ENCODE measurements at places on chromosomes 4 and X.

DNA sequence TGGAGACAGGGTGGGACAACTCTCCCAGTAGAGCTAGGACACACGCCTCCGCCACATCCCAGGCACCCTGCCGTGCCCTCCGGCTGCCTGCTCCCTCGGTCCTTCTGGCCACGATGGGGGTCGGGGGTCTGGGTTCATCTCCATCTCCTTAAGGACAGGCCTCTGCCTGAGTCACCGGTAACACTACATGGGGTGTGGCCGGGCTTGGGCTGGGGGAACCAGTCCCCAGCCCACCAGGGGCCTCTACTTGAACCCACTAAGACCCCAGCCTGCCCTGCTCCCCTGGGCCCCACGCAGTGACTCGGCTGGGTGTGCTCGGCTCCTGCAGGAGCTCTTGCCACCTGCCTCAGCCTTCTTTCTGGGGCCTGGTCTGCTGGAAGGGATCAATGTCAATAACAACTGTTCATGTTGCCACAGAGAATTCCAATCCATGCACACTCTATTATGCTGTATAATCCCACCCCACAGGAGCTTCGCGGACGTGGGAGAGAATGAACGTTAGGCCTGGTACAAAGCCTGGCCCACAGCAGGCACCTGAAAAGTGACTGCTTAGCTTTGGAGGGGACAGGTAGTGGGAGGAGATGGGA is 177.7 kb upstream of the PSAPL1 start:
- no peak for DNase-seq

GRCh38 chr4:14078326-14078725 is 450.8 kb upstream of the BOD1L1 start:
- no peak for DNase-seq

- DNase-seq, result no peak
These were observed 84.7 kb upstream of the NDST3 start for GRCh38 chr4:117949621-117950020.

- DNase-seq, result no peak
These were observed 54.4 kb downstream of the RNF150 start for GRCh38 chr4:141078871-141079270.

DNA sequence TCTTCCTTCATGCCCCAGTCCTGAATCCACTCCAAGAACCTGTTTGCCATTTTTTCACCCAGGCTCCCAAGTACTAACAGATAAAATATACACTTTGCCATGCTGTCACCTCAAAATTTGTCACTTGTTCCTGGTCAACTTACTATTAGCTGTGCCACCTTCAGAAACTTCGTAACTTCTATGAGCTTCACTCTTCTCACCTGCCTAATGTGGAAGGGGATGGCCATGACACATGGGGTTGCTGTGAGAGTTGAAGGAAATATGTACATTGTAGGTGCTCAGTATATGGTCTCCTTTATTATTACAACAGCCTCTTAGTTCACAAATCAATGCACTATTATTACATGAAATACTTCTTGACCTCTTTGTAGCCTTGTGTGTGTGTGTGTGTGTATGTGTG is 10.4 kb downstream of the TMSB4X start:
- no peak for DNase-seq

GRCh38 chr4:143091862-143092261 is 92.9 kb upstream of the USP38 start:
- DNase-seq, result no peak

DNA sequence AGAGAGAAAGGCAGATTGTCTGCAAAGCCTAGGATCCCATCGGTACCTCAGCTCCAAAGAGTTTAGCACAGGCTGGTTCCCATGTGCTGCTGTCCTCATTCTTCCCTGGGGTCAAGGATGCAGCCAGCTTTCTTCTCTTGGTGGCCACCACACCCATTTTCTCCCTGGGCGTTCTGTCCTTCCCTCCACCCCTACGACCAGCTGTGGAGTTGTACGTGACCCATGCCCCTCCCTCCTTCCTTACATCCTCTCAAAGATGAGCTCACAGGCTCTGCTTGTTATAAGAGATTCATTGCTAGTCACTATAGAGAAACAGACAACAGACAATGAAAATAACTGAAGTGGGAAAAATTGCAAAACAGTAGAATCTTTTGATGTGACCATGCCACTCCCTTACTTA is 74.0 kb upstream of the KLF3 start:
- DNase-seq, result no peak

DNA sequence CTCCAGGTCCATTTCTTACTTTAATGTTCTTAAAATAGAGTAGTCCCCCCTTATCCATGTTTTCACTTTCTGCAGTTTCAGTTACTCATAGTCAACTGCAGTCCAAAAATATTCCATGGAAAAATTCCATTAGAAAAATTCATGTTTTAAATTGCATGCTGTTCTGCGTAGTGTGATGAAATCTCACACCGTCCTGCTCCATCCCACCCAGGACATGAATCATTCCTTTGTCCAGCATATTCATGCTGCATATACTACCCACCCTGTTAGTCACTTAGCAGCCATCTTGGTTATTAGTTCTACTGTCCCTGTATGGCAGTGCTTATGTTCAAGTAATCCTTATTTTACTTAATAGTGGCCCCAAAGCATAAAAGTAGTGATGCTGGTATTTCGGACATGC is 5.4 kb upstream of the PDLIM5 start:
- DNase-seq, result no peak

- no peak for DNase-seq
These were observed 19.9 kb downstream of the TSC22D3 start for GRCh38 chrX:107755721-107756120.

GRCh38 chr4:187972135-187972534 is 23.4 kb upstream of the ZFP42 start:
- no peak for DNase-seq

DNA sequence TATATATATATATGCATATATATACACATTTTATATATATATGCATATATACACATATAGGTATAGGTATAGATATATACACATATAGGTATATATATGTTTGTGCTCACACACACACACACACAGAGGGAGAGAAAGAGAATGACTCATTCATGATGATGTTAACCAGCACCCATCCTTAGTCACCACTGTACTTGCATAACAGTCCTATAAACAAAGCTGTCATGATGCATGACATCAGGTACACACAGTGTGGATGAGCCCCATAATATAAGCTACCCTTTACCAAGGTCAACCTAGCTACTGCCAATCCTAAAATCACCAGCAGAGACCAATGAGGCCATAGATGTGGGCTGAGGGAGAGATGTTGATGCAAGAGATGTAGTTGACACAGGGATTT is 1408.0 kb downstream of the RAPGEF2 start:
- DNase-seq, result no peak

- DNase-seq, result no peak
These were observed 5.7 kb downstream of the NSG1 start for GRCh38 chr4:4392501-4393183.

DNA sequence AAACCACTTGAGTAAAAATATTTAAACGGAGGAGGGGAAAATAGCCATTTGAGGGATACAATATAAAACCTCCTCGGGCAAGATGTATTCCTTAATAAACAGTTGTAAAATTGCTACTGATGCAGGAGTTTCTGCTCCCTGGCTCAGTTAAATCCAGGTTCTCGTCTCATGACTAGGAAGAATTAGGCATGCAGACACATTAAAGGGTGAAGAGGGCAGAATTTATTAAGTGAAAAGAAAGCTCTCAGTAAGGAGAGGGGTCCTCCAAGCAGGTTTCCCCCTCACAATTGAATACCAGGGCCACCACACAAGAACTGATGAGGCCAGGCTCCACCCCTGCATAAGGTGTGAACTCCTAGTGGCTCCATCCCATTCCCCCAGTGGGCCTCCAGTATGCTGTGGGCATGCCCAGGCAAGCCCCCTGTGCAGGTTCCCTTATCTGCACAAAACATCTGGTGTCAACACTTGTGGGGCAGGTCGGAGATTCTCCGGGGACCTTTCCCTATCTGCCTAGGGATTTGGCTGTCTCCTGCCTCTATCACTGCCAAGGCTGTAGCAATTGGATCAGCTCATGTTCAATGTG is 80.4 kb downstream of the HS6ST2 start:
- no peak for DNase-seq

DNA sequence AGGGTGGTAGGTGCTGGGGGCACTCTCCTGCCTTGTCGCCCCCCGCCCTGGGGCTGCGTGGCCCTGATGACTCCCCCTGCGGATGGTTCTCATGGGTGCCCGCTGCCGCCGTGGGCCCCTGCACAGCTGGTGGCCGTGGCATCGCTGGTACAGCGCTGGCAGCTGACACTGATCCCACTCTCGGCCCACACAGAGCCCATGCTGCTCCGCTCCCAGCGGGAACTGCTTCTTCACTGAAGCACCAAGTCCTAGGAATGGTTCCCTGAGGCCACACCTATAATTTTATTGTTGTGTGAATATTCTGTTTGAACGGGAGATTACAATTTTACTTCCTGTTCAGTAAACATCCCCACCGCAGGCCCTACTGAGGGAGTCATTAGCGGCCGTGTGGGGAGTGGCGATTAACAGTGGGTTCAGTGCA is 138.6 kb upstream of the NKX1-1 start:
- no peak for DNase-seq

DNA sequence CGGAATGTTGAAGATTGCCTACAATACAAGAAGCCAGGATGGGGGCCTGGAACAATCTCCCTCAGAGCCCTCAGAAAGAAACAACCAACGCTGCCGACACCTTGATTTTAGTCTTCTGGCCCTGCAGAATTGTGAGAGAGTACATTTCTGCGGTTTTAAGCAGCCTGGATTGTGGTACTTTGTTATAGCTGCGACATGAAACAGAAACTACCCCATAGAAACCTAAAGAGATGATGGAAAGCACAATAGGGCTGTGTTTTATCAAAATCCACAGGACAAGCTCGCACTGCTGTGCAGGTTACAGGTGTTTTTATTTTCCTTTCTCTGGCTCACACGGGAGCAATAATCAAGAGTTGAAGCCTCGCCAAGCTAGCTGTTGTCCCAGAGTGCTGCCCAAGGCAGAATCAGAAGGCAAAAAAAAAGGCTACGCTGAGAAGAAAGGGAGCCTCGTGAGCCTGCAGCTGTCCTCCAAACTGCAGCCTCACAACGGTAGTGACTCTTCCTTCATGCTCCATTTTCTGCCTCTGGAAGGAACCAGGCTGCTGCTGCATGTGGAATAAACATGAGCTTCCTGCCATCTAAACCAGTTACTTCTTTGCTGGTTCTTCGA is 232.4 kb downstream of the LDB2 start:
- no peak for DNase-seq

GRCh38 chrX:102739657-102740056 is 19.1 kb downstream of the GPRASP3 start:
- no peak for DNase-seq

DNA sequence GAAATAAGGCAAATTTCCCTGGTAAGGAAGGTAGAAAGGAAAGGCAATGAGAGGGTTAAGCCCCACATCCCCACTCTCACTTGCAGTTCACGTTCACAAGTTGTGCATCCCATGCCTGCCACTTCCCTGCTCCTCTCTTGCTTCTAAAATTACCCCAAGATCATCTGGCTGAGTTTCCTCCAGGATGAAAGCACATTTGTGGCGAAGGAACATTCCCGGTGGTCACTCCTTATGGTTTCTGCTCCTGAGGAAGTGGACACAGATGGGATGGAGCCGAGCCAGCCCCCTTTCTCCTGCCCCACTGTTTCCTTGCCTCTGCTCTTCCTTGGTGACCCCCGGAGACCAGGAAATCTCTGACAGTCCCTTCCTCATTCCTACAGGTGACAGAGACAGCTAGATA is 37.5 kb downstream of the SPINK2 start:
- no peak for DNase-seq

DNA sequence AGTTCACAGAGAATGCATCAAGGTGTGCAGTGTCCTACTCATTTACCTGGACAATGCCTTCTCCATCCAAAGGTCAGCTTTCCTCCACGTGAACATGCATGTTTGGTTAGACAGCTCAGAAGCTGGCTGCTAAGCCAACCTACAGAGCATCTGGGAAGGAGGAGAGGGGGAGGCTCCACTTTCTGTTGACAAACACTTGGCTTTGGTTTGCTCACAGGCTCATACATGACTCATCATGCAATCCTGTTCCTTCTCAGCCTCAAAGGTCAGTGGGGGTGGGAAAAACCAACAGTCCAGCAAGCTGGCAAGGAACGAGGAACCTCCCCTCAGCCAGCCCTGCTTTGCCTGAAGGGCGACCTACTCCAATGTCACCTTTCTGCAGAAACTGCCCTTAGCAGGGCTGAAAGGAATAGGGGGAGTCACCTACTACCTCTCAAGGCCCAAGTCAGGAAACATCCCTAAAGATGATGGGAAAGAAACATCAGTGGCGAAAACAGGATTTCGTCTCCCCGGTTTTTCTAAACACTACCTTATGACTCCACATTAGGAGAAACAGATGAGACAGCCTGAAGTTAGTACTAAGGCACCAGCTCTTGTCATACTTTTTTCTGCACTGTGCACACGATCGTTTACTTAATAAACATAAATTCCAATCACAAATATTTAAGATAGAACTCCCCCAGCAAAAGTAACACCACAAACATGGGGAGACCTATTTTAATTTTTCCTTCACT is 37.9 kb downstream of the RELL1 start:
- DNase-seq, result no peak

DNA sequence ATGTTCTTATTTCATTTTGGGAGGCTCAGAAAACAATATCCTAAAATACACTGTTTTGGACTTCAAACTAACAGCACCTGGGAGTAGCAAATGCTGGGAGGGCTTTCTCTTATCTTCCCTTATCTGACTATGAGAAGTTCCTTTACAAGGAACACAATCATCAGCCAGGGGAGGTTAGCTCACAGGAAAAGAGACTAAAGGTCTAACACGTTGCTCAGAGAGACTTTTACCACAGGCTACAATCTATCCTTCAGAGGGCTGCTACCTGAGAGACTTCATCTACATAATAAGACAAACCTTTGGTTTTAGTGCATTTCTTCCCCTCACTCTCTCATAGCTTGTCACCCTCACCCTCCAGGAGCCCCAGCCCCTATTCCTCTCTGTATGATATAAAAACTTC is 35.8 kb downstream of the MEPE start:
- no peak for DNase-seq

- DNase-seq, result no peak
These were observed 159.8 kb upstream of the JADE1 start for GRCh38 chr4:128649575-128650205.

GRCh38 chr4:151532001-151532708 is 123.2 kb downstream of the FHIP1A start:
- DNase-seq, result no peak

DNA sequence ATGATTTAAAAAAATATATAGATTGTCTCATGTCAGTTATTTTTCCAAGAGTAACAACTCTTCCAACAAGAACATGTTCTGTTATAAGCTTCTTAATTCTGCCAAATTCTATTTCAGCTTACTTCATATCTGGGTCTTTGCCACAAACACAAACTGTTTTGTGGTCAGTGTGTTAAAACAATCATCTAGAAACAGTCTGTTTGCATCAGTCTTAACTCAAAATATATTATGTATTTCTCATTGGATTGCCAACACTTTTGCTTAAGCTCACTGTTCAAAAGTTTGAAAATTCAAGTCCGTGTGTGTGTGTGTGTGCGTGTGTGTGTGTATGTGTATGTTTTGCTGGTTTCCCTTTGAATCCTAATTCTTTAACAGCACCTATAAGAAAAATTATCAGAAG is 752.3 kb upstream of the NDST4 start:
- no peak for DNase-seq

Measured in stimulated activated CD4-positive, alpha-beta T cell treated with anti-CD3 and anti-CD28 coated beads, Interleukin-15, amount 100 ng/mL, for 48 hours (primary cell).